ENCODE measurements at places on chromosomes 16 and 17.
A peak's percentile ranks its signal among the peaks of the same experiment; 100 is the strongest.

DNA sequence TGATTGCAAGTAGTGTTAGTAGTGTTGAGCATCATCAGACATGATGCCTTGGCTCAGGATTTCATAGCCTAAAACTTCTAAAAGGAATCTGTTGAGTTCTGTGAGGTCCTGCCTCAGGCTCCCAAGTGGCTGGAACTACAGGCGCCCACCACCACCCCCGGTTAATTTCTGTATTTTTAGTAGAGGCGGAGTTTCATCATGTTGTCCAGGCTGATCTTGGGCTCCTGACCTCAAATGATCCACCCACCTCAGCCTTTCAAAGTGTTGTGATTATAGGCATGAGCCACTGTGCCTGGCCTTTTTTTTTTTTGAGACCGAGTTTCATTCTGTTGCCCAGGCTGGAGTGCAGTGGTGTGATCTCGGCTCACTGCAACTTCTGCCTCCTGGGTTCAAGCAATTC, 5.7 kb downstream of the PSMD11 start:
- no peak for DNase-seq

- DNase-seq: no peak
These were observed 6.2 kb upstream of the KANSL1 start for GRCh38 chr17:46199379-46199778.

- DNase-seq: no peak
These were observed 297.5 kb upstream of the XYLT1 start for GRCh38 chr16:17768257-17768656.

DNA sequence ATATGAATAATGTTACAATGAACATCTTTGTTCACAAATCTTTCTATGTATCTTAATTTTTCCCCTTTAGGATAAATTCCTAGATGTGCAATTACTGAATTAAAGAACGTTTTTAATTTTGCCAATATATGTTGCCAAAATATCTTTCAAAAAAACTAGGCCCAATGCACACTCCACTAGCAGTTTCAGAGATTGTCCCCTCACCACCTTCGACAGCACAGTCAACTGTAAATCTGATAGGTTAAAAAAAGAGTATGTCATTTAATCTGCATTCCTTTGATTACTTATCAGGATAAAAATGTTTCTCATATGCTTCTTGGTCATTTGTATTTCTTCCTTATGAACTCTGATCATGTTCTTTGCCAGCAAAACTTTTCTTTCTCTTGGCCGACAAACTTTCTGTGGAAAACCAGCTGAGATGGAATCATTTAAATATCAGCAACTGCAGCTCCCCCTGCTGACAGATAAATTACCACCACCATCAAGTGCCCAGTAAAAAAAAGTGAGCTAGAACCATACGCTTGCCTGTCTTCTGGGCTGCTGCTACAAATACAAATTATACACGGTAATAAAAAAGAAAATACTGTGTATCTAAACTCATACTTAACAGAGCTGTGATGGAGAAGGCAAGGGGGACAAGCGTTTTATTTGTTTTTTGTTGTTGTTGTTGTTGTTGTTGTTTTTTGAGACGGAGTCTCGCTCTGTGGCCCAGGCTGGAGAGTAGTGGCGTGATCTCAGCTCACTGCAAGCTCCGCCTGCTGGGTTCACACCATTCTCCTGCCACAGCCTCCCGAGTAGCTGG, 19.6 kb upstream of the KANSL1 start:
- DNase-seq: peak; percentile 35

DNA sequence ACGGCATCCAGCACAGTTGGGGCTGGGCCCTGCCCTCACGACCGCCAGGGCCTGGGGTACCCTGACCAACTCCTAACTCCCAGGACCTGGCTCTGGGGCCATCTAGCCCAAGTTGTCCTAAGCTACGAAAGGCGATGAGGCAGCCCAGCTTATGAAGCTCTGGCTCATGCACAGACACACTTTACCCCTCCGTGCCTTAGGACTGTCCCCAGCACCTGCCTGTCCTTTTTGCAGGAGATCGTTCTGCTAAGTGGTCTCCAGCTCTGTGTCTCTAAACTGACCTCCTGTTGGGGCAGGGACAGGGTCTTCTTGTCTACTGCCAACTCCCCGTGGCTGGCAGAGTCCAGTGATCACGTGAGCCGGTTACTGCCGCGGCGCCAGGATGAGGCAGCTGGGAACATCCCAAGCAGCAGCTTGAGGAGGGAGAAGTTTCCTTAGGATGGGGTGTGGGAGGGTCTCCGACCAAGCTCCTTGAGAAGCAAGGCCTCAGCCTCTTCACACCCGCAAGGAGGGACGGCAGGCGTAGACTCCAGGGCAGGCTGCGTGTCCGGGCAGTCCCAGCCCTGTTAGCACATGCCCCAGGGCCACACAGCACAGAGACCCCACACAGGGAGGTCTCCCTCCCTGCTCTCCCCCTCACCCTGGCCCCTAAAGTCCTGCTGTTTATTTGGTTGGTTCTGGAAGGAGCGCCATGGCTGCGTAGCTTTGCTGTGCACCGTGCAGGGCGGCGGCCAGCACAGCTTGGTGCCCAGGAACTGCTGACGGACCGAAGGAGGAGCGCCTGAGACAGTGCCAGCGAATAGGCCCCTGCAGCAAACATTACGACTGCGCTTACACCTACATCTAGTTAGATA, 16.4 kb upstream of the METRNL start:
- DNase-seq: no peak

Data from stimulated activated CD4-positive, alpha-beta T cell treated with anti-CD3 and anti-CD28 coated beads, TNF-alpha, amount 100 ng/mL, for 24 hours (primary cell).